ENCODE measurements at places on chromosomes 6 and 20. TPM values are rescaled to one million over a fixed set of nuclear protein-coding genes. Genes with fewer than 3 reads are reported as not detected.

DNA sequence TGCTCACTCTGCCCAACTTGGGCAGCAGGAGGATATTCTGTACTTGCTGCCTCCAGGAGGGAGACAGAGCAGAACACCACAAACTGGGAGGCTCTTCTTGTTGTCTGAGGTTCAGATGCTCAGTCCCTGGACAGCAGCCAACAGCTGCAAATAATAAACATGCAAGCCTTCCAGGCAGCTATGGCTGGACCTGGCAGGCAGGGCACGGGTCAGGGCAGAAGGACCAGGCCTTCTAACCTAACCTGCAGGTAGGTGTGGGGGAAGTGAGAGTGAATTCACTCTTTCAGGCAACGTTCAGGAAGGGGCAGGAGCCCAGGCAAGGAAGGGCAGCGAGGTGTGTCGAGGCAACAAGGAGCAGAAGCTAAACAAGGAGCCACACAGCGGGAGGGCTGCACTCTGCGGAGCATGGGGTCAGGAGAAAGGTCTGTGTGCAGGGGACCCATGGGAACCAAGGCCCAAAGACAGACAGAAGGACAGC, 31.5 kb downstream of the NINL start:
- no peak overlapping the region for H3K27ac ChIP-seq
- H3K4me1 ChIP-seq = no peaks in the 10 kb centered on the region
- no peak overlapping the region for H3K4me3 ChIP-seq
- no peaks in the 10 kb centered on the region for H3K36me3 ChIP-seq
- H3K27me3 ChIP-seq = no peaks in the 10 kb centered on the region

GRCh38 chr20:12821249-12821648, 187.5 kb upstream of the SPTLC3 start:
- H3K27me3 ChIP-seq = no peaks in the 10 kb centered on the region
- H3K4me1 ChIP-seq = no peaks in the 10 kb centered on the region
- H3K27ac ChIP-seq = no peak overlapping the region
- no peaks in the 10 kb centered on the region for H3K36me3 ChIP-seq

- H3K27me3 ChIP-seq = peaks cover 19% of the 10 kb centered on the region
- no peak for DNase-seq
- H3K4me1 ChIP-seq = peaks cover 44% of the 10 kb centered on the region
- peaks cover 63% of the 10 kb centered on the region for H3K36me3 ChIP-seq
These were observed 2.5 kb downstream of the RPL10A start for GRCh38 chr6:35470663-35471120.

GRCh38 chr6:109912118-109912517, 66.0 kb upstream of the GPR6 start:
- H3K4me3 ChIP-seq = no peak overlapping the region
- H3K27ac ChIP-seq = no peak overlapping the region
- no peaks in the 10 kb centered on the region for H3K36me3 ChIP-seq

DNA sequence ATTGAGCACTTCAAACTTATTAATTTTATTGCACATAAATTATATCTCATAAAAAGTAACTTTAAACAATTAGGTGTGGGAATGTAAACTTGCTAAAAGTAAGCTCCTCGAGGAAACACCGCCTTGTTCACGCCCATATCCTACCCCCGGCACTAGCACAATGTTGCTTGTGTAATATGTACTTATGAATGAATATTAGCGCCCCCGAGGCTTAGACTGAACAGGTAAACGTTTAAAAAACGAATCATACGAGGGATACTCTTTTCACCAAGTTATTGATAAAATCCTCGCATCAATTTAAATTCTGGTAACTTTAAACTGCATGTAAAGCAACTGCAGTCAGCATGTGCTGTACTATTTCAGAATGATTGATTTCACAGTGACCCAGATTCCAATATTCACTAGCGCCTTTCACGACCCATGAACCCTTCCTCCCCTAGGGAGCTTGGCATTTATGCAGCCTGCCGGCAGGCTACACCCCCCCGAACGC, 637 bp downstream of the TFB1M start:
- H3K4me1 ChIP-seq = peaks cover 38% of the 10 kb centered on the region
- H3K4me3 ChIP-seq = peak overlapping the region; percentile 98
- peaks cover 30% of the 10 kb centered on the region for H3K36me3 ChIP-seq
- DNase-seq = no peak
- peaks cover 3% of the 10 kb centered on the region for H3K27me3 ChIP-seq

GRCh38 chr20:54156981-54157835, 16.6 kb downstream of the CYP24A1 start:
- peaks cover 8% of the 10 kb centered on the region for H3K27me3 ChIP-seq
- H3K4me3 ChIP-seq = no peak overlapping the region
- no peaks in the 10 kb centered on the region for H3K36me3 ChIP-seq
- H3K27ac ChIP-seq = no peak overlapping the region
- DNase-seq = no peak

Gene CD93
- total RNA-seq = 0.08 TPM

- DNase-seq = no peak
- peaks cover 5% of the 10 kb centered on the region for H3K27me3 ChIP-seq
- no peak overlapping the region for H3K4me3 ChIP-seq
- no peak overlapping the region for H3K27ac ChIP-seq
- H3K4me1 ChIP-seq = no peaks in the 10 kb centered on the region
These were observed 28.5 kb downstream of the HAO1 start for GRCh38 chr20:7911586-7912330.

Measured in activated naive CD8-positive, alpha-beta T cell treated with anti-CD3 and anti-CD28 coated beads for 36 hours (primary cell).